ENCODE measurements at places on chromosomes 1 and 21.
A peak's percentile ranks its signal among the peaks of the same experiment; 100 is the strongest.

DNA sequence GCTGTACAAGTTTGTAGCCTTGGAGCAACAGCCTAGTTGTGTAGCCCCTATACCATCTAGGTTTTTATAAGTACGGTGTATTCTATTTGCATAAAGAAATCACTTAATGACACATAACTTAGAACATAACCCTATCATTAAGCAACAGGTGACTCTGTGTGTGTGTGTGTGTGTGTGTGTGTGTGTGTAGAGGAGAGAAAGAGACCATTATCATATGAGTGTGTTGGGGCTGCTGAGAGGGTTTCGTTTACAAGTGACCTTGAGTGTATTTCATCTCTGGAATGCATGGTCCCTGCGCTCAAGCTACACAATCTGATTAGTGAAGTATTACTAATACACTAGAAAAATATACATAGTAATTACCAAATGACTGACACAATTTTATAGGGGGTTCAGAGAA, 115.1 kb downstream of the RABGAP1L start:
- DNase-seq = no peak

GRCh38 chr1:187948170-187948794, 1119.5 kb downstream of the PLA2G4A start:
- no peak for DNase-seq

DNA sequence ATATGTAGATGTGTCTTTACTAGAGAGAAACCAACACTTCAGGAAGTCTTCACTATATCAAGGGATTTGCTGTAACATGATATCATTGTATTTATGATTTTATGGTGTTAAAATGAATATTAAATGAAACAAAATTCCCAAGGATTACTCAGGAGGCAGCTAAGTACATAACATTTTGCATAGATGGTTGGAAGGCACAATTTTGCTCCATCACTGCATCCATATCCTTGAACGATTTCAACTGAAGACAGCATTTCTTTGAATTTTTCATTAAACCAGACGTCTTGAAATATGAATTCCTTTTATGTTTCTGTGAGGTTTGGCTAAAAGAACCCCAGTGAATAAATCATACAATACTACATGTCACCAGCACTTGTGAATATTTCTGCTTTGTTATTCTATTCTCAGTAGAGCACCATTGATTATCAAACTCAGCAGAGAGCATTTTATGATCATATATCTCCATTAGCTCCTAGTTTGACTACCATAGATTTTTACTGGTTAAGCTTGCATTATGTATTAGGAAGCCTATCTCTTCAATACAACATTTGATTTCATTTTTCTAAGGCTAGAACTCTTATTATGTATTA, 37.3 kb downstream of the SPATA17 start:
- DNase-seq = no peak

DNA sequence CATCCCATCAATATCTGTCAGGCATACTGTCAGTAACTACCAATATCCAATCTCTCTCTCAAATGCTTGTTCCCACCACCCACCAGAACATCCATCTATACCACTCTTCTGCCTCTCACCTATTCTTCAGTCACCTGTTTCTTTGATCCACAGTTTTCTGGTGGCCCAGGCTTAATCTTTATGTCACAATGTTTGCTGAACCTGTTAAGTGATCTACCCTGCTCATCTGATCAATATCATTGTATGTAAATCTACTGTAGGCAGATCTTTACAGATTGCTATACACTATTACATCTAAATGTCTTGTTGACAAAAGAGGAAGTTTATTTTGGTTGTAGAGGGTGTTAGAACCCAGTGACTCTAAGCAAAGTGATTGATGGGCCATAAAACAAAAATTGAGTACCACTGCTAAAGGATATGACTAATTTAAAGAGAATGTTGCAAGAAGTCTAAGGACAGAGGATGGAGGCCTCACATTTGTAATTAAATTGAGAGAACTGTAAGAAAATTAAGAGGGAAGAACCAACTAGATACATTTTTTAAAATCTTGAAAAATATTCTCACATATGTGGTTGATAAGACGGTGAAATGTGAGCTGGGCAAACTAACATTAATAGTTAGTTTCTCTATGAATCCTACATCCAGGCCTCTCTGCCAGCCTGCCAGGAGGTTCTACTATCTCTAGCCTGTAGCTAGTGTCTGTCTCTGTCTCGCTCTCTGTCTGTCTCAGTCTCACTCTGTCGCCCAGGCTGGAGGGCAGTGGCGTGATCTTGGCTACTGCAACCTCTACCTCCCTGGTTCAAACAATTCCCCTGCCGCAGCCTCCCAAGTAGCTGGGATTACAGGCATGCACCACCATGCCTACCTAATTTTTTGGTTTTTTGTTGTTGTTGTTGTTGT, 34.1 kb downstream of the EGLN1 start:
- no peak for DNase-seq

GRCh38 chr1:161198897-161199431, at the start of gene ADAMTS4:
Gene ADAMTS4, minus strand, starts transcription at chr1:161199054. Its CDS starts 427 bp downstream, at chr1:161198627.
- no peak for DNase-seq

DNA sequence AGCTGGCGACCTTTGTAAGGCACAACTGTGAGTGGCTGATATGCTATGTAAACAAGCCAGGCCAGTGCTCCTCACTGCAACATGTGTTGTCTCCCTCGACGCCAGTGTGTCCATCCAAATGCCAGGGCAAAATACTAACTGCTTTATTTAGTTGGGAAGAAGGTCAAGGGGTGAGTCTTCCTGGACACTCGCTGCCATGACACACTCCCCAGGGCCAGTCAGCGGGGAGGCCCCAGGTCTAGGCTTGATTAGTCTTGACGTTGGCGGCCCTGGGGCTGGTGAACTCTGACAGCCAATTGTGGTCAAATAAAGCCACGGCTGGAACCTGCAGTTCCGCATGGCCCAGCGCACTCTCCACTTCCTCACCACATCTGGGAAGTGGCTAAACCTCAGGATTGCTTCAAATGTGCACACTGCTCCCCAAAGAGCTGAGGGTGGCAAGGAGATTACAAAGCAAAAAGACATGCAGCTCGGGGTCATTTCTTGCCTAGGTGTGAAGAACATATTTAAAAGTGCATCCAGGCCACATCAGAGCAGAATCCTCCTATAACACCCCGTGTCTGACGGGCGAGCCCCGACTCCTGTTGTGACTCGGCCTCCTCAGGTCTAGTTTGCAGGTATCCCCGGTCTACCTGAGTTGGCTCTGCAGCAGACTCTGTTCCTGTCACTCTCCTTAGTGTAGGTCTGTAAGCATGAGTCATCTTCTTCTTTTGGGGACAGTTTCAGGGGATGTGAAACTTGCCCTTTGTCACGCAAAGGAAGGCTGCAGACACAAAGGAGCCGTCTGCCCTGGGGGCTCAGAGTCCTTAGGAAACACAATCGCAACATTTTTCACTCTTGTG, 183.5 kb downstream of the RUNX1 start:
- DNase-seq = no peak

- no peak for DNase-seq
These were observed 2.0 kb downstream of the HSD11B1 start for GRCh38 chr1:209706622-209707021.

GRCh38 chr1:186340772-186341171, 34.3 kb downstream of the TPR start:
- no peak for DNase-seq

DNA sequence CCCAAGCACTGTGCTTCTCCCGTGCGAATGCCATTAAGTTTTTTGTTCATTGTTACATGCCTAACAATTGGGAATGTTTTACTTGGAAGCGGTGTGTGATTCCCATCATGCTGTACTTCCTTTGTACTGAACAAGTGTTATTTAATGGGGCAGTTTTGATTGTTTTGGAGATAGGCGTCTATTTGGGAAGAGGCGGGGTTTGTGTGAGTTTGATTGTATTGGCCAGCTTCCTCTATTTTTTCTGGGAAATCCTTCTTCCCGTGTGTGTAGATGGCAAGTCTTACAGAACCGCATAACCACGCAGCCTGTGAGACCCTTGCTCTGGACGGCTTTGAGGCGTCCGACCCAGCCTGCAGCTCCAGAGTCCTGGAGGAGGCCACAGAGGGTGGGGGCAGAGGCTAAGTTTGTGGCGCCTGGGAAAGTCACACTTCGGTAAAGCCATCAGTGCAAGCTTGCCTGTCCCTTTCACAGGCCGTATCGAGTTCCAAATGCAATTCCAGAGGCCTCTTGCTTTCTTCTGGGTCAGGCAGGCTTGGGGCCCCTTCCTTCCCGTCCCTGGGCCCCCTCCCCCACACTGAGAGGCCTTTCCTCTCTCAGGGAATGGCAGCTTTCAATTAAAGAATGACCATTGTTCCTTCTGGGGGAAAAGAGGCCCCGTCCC, 210.3 kb downstream of the TOMM20 start:
- no peak for DNase-seq

DNA sequence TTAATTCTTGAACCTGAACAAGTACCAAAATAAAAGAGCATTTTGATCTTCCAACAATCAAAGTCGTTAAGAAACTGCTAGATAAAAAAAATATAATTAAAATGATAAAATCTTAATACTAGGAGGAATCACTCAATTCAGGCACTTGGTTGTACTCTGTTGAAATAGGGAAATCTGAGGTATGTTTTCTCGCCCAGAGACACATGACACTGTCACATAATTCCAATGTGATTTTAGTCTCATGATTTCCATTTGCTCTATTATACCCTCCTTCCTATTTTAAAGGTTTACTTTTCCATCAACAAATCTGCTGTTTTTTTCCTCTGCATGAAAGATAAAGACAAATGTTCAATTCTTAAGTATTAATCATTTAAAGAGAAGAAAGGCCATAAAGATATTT, 97.6 kb downstream of the ZZZ3 start:
- no peak for DNase-seq

DNA sequence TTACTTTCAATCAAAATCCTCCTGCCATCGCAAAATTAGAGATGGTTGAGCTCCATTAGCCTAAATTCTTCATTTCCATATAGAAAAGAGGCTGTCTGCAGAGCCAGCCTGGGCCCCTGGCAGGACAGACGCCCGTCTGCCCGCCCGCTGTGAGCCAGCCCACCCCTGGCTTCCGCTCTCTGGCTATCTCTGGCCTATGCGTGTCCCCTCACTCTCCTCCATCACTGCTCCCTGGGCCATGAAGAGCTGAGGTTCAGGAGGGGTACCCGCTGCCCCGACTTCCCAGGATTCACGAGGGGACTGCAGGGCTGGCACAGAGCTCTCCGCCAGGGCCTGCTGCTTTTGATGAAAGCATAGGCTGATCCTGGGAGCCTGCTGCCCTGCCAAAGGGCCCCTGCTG, 117.6 kb downstream of the CASZ1 start:
- DNase-seq = no peak

- peak; percentile 8 for DNase-seq
These were observed 741 bp downstream of the RGS2 start for GRCh38 chr1:192809307-192810252.

GRCh38 chr1:92502247-92502646, 15.5 kb upstream of the GFI1 start:
- DNase-seq = no peak

GRCh38 chr1:143720087-143721023, 251.4 kb downstream of the FAM72C start:
- DNase-seq = peak; percentile 18

GRCh38 chr1:99082366-99082765, 77.7 kb upstream of the PLPPR5 start:
- no peak for DNase-seq

- no peak for DNase-seq
These were observed 157.2 kb upstream of the NFIA start for GRCh38 chr1:60924964-60925798.

DNA sequence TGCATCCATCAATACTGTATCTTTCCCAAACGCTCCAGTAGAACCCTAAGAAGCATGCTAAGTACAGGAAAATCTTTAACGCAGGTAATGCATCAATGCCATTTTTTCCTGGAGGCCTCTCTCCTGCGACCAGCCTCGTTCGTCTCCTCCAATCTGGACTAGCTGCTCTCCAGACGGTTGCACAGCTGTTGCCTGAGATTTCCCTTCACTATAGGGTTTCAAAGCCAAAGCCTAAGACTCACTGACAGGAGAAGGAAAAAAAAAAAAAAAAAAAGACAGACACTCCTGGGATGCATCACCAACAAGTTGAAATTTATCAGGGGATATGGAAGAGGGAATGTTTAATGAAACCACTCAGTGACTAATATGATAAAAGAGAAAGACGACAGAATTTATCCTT, 93.0 kb downstream of the APP start:
- no peak for DNase-seq

DNA sequence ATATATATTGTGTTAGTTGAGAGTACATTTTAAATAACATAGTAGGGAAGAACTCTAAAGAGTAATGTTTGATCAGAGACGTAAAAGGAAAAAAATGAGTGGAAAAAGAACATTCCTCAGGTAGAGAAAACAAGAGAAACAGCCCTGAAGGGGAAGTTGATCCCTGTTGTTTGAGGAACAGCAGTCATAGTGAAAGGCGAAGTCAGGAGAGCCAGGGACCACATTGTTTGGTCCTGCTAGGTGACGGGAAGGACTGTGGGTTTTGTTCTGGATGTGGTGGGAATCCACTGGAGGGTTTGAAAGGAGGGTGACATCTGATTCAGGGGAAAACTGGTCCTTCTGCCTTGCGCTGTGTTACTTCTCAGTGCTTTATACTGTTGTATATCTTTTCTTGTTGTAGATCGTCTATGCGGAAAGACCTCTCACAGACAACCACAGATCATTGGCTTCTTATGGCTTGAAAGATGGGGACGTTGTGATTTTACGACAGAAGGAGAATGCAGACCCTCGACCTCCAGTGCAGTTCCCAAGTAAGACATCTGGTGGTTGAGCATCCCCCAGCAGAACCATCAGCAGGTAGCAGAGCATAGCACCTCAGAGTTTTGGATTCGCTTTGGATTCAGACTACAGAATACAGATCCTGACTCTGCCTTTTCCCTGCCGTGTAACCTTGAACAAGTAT, 9.2 kb downstream of the DDI2 start:
- DNase-seq = no peak

GRCh38 chr1:116819081-116819480, 64.9 kb downstream of the CD2 start:
- DNase-seq = no peak

DNA sequence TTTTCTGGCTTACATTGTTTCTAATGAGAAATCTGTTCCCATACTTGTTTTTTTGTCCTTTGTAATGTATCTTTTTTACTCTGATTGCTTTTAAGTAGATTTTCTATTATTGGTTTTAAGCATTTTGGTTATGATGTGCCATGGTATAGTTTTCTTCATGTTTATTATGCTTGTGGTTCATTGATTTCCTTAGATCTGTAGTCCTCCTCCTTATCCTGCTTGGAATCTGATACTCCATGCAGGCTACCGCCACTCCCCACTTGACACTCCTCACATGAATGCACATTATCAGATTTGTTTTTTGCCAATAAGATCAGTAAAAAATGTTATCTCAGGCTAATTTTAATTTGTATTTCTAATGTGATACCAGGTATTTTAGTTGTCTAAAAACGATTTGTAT, 20.8 kb downstream of the UROD start:
- DNase-seq = no peak

Data from T-helper 2 cell (primary cell).